ENCODE measurements at places on chromosomes 7 and 10.

DNA sequence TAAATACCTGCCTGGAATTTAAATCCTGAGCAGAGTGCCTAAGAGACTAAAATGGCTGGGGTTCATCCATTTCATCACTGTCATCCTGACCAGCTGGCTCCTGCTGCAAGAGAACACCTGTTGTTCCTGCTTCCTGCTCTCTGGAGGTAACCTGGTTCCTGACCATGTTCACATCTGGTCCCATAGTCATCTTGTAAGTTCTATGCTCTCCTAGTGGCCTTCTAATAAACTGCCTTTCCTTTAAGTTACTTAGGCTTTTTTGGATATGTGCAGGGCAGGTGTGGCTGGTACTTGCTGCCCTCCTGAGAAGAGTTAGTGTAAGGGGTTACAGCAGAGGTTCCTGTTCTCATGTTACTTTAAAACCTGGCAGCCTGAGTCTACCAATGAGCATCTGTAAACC is 80.0 kb downstream of the NRCAM start:
- no peak for DNase-seq

DNA sequence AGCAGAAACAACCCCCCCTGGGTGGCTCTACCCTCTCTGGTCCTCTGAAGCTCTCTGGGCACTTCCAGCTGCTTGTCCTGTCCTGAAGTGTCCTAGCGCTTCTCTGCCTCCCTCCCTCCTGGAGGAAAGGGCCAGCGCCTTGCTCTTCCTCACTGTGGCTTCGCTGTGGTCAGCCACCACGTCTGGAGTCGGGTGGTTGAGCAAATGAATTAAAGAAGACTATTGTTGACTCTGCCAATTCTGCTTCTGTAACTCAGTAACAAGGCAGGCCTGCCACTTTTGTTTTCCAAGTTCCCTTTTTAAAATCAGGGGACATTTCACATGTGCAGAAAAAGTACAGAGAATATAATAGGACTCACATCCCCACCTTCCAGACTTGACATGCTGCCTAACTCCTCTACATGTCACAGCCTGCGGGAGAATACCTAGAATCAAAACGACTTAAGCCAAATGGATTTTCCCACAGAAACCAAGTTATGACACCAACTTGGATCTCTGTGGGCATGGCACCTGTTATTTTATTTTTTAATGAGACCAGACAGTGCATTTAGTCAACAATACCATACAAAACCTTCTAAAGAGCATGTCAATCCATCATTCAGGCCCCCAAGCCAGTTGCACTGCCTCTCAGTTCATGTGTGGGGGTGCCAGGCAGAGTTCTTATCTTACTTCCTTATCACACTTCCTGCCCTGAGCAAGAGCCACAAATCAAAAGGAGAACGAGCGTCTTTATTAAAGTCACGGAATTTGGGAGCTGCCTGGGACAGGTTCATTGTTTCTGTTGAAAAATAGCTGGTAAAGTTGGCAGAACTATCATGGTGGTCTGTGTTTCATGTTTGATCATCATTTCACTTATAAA is 6.8 kb downstream of the FFAR4 start:
- no peak for DNase-seq

GRCh38 chr7:8200717-8201116 is 61.2 kb downstream of the ICA1 start:
- no peak for DNase-seq

GRCh38 chr7:132138817-132139216 is 437.5 kb downstream of the PLXNA4 start:
- DNase-seq: no peak

DNA sequence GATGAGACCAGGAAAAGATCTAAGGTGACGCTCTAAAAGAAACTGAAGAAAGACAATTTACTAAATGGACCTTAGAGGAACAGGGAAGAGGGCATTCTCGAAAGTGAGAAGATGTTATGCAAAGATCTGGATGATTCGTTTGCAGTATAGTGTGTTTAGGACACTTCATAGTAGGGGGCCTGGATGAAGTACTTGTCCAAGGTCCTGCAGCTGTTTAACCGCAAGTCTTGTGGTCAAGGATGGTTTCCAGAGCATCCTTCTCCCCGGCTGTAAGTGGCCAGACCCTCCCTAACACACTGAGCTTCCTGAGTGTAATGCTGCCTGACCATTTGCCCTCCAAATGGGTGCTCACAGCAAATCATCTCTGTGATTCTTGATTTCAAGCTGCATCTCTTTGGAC is 101.6 kb downstream of the XPNPEP1 start:
- DNase-seq: no peak

DNA sequence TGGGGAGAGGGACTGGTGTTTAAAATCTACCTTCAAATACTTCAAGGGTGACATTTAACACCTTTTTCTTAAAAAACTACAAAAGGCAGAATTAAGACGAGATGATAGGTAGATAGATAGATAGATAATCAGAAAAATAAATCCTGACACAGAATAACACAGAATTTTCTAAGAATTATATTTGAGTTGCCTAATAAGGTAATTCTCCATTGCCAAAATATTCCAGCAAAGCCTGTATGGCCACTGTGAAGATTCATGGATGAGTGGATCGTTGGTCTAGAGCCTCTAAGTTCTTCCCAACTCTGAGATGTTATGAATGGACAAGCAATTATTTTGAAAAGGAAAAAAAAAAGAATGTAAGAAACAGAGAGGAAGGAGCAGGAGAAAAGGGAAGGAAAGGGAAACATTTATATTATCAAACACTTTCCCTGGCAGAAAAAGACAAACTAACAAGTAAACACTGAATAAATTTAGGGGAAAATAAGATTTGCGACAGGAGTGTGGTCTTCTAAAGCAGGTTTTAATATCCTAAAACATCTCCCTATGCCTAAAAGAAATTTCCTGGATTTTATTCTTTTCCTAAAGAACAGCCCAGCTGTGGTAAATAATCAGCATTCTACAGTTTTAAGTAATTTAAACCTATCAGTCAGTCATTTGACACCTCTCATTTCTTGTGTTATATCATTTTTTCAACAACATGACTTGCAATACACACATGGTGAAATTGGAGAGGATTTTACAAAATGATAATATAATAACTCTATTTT is 7.5 kb upstream of the CAV2 start:
- DNase-seq: no peak

DNA sequence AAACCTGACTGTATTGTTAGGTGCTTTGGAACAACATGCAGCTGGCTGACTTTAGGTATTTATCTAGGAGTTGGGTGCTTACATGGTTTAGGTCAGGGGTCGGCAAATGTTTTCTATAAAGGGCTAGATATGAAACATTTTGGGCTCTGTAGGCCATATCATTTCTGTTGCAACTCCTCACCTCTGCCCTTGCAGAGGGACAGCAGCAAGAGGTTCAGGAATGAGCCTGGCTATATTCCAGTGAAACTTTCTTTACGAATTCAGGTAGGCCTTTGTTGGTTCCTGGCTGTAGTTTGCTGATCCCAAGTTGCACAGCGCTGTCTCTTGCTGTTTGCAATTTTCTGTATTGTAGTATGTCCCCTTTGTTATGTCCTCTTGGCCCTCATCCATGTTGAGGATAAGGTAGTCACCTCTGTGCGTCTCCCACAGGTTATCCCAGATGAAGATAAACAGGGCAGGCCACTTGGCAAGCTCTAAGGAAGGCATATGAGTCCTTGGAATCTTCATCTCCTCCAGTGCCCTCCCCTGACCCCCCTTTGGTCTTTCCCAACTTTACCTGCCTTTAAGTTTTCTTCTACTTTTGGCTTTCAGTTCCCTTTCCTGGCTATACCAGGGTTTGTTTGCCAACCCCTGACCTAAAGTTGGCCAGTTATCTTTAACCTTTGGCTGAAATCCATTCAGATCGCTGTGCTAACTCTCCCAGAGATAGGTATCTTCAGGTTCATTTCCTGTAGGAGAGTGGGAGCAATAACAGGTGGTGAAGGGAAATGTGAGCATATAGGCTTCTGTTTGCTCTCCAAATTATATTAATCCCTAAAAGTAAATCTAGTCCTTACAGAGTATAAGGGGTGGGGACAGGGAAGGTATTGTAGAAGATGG is 36.1 kb downstream of the SGPL1 start:
- no peak for DNase-seq

- DNase-seq: no peak
Observed at GRCh38 chr10:122779924-122780323, 65.7 kb downstream of the CUZD1 start.

GRCh38 chr7:76337147-76337546 is 21.6 kb downstream of the YWHAG start:
- DNase-seq: no peak

GRCh38 chr10:29970576-29970975 is 88.8 kb downstream of the JCAD start:
- no peak for DNase-seq

GRCh38 chr7:33186192-33186591 is 56.8 kb downstream of the BBS9 start:
- no peak for DNase-seq

- no peak for DNase-seq
Observed at GRCh38 chr10:24616536-24616935, 107.2 kb downstream of the ARHGAP21 start.

- DNase-seq: no peak
Observed at GRCh38 chr10:127971963-127972615, 65.2 kb downstream of the PTPRE start.

DNA sequence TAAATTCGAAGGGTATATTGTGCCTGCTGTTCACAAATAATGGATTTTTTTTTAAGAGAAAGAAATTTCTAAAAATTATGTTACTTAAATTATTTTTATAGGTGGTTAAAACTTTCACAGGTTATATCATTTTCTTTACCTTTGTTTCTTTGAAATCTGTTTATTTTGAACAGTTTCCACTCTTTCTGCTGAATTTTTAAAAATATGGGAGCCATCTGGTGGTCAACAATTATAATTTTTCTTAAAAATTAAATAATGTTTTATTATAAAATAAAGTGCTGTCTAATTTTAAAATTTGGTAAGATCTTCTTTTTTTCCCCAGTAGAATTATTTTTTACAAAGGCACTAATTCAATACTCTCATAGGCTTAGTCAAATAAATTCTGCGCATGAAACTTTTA is 263.9 kb downstream of the ETV1 start:
- no peak for DNase-seq

Measured in activated CD4-positive, alpha-beta T cell treated with anti-CD3 and anti-CD28 coated beads, Interleukin-2, amount 50 U/mL, for 48 hours (primary cell).